ENCODE measurements at places on chromosomes 2 and 18.

- no peak for DNase-seq
These were observed 10.5 kb downstream of the EVX2 start for GRCh38 chr2:176072951-176073904.

DNA sequence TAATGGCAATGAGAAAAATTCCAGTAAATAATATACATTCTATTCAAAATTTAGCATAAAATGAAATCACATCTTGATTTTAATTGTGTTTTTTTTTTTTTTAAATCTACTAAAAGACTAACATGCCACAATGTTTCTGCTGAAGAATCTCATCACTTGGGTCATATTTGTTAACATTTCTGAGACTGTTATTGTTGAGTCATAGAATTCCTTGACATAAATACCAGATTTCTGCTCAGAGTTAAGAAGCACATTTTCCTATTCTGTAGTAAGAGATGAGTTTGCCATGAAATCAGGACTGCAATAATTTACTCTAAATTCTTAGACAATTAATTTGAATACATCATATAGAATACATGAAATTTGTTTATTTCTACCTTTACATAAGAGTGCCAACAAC, 154.9 kb upstream of the KYNU start:
- DNase-seq = no peak

- no peak for DNase-seq
These were observed 75.3 kb upstream of the CHN1 start for GRCh38 chr2:175080479-175080878.

DNA sequence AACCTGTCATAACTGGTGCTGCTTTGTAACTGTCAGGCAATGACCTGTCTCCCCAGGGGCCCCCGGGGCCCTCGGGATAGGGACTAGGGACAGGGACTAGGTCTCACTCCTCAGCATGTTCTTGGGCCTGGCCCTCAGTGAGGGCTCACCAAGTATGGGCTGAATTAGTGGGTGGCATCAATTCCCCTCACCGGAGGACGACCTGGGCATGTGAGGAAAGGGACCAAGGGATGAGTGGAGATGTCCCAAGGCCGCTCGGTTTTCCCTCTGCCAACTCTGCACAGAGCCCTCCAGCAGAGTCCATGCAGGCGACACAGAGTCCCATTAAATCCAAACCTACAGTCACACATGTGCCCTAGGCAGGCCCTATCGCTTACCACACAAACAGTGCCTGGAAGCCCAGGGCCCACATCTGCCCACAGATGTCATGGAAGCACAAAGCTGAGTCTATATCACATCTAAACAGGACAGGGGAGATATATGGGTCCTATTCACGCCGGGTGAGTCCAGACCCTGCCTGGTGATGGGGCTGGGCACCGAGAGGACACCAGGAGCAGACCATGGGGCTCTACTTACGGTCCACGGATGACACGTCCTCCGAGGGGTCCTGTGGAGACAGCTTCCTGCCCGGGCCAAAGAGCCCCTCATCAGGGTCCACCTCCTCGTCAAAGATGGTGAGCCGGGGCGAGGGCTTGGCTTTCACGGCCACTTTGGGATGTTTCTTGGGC, 26.6 kb downstream of the HS1BP3 start:
- no peak for DNase-seq

GRCh38 chr2:61180686-61181085, 18.7 kb downstream of the C2orf74 start:
- no peak for DNase-seq

GRCh38 chr2:234308813-234309195, 188.1 kb downstream of the ARL4C start:
- peak; percentile 97 for DNase-seq

- no peak for DNase-seq
These were observed 56.7 kb upstream of the DSC1 start for GRCh38 chr18:31219395-31219794.

GRCh38 chr18:44922968-44923367, 242.3 kb downstream of the SETBP1 start:
- no peak for DNase-seq

- no peak for DNase-seq
These were observed 84.5 kb downstream of the ADD2 start for GRCh38 chr2:70683455-70683854.

DNA sequence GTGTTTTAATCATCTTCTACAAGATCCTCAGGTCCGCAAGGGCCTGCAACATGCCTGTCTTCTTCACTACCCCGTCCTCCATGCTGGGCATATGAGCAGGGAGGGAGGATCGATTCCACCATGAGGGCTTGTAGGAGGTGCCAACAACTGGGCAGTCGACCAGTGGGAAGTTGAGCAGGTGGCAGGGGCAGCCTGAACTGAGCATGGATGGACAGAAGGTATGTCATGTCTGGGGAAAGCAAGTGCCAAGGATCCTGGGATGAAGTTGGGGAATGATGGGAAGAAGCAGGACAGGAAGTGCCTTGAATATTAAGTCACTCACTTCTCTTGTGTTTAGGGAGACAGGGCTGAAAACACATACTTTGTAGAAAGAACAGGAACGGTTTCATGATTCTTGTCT, 44.7 kb downstream of the CTIF start:
- DNase-seq = no peak

GRCh38 chr2:31831585-31831984, 179.2 kb downstream of the MEMO1 start:
- DNase-seq = no peak

GRCh38 chr2:114192362-114192761, 250.1 kb upstream of the DPP10 start:
- DNase-seq = no peak

GRCh38 chr2:10529611-10530010, 81.5 kb upstream of the ODC1 start:
- DNase-seq = no peak

- DNase-seq = no peak
These were observed 122.4 kb upstream of the SLC1A4 start for GRCh38 chr2:64866797-64867196.

GRCh38 chr2:30464544-30465170, 17.6 kb downstream of the LCLAT1 start:
- no peak for DNase-seq

DNA sequence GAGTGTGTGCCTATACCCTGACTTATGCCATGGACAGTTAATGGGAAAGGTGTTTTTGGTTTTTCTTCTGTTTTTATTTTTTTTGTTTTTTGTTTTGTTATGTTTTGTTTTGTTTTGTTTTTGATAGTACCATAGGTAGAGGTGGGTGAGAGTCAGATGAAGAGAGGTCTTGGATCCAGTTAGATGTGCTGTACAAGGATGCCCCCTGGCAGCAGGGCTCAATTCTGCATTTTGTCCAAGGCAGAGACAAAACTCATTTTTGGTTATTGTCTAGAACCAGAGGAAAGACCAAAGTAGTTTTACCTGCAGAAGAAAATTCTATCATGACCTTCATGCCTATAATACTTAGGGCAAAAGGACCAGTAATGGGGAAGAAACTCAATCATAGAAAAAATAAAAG, 48.5 kb downstream of the SLC5A7 start:
- no peak for DNase-seq

GRCh38 chr2:39701137-39701536, 35.4 kb downstream of the TMEM178A start:
- no peak for DNase-seq

GRCh38 chr18:62066102-62066818, 120.6 kb downstream of the PIGN start:
- peak; percentile 3 for DNase-seq

- DNase-seq = no peak
These were observed 147.2 kb downstream of the TMEFF2 start for GRCh38 chr2:192047315-192048107.

GRCh38 chr2:29596584-29596983, 324.8 kb downstream of the ALK start:
- DNase-seq = no peak

GRCh38 chr2:7618031-7618430, 700.8 kb downstream of the RNF144A start:
- DNase-seq = no peak

GRCh38 chr2:220556658-220557057, 929.2 kb downstream of the SLC4A3 start:
- no peak for DNase-seq

DNA sequence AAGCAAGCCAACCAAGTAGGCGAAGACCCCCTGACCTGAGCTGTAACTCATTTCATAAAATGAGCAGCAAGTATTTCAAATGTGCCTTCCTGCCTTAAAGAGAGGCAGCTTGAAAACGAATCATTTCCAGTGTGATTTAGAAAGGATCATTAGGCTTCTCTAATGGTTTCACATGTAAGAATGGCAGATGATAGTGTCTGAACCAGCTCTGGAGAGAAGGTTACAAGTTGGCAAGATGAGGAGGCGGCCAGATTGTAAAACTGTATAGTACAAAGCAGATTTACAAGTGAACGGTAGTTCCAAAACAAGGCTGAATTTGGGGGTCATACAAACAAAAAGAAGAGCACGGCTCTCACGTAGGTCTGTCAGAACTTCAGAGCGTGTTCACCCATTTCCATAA, 132.4 kb downstream of the ZNF516 start:
- no peak for DNase-seq

GRCh38 chr2:208511016-208511415, 104.4 kb downstream of the PTH2R start:
- DNase-seq = no peak

GRCh38 chr2:190879474-190880377, 895 bp upstream of the GLS start:
- no peak for DNase-seq

GRCh38 chr18:57343833-57344232, 8.5 kb upstream of the ST8SIA3 start:
- DNase-seq = no peak

DNA sequence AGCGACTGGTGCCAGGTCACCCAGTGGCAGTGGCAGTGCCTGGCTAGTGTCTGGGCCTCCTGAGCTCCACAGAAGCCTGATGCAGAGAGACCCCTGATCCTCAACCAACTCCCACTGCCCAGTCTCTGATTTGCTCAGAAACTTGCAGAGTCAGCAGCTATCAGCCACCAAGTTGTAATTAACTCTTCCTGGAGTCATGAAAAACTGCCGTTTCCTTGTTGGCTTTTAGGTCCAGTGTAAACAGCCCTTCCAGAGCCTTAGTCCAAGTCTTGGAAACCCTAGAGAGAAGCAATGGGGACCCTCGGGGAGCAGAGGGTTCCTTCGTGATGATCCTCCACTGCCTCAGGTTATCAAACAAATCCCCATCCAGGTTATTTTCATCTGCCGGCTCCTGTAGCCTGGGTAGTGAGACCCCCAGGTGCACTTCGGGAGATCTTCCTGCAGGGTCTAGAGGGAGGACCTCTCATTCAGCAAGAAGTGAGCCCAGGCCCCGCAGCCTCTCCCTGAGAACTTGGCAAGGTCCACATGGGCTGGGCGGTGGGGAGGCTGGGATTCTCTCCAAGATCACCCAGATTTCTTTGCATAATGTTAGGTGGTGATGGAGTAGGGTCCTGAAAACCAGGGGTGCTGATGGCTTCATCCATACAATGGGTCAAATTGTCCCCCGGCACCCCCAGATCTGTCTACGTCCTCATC, 137.7 kb upstream of the HDAC4 start:
- DNase-seq = no peak

- DNase-seq = no peak
These were observed 16.1 kb downstream of the ST3GAL5 start for GRCh38 chr2:85872536-85873161.

GRCh38 chr2:80531319-80531718, 226.8 kb upstream of the LRRTM1 start:
- no peak for DNase-seq

GRCh38 chr2:160715428-160715827, 221.8 kb upstream of the RBMS1 start:
- DNase-seq = no peak

DNA sequence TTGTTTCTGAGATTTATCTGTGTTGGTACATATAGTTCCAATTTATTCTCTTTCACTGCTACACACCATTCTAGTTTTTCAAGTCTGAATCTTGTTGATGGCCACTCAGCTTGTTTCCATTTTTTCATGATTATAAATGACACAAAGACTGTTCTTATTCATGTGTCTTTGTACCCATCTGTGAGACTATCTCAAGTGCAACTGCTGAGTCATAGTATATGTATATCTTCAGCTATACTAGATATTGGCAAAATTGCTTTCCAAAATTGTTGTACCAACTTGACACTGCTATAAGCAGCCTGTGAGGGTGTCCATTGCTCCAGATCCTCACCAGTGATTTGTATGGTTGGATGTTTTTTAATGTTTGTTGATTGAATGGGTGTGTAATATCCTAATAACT, 37.2 kb upstream of the RTN4 start:
- DNase-seq = no peak

- peak; percentile 34 for DNase-seq
These were observed 24.0 kb downstream of the RTN4 start for GRCh38 chr2:55026202-55026601.

- no peak for DNase-seq
These were observed 313.8 kb downstream of the LNPK start for GRCh38 chr2:175688243-175688642.

GRCh38 chr18:54983041-54983686, 23.9 kb upstream of the CCDC68 start:
- peak; percentile 33 for DNase-seq

DNA sequence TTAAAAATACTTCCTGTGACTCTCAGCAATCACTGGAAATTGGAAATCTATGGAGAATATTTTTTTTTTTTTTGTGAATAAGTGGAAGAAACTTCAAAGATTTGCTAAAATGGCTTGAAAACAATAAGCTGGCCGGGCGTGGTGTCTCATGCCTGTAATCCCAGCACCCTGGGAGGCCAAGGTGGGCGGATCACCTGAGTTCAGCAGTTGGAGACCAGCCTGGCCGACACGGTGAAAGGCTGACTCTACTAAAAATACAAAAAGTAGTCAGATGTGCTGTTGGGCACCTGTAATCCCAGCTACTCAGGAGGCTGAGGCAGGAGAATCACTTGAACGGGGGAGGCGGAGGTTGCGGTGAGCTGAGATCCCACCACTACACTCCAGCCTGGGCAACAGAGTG, 155.5 kb upstream of the CAVIN2 start:
- no peak for DNase-seq

DNA sequence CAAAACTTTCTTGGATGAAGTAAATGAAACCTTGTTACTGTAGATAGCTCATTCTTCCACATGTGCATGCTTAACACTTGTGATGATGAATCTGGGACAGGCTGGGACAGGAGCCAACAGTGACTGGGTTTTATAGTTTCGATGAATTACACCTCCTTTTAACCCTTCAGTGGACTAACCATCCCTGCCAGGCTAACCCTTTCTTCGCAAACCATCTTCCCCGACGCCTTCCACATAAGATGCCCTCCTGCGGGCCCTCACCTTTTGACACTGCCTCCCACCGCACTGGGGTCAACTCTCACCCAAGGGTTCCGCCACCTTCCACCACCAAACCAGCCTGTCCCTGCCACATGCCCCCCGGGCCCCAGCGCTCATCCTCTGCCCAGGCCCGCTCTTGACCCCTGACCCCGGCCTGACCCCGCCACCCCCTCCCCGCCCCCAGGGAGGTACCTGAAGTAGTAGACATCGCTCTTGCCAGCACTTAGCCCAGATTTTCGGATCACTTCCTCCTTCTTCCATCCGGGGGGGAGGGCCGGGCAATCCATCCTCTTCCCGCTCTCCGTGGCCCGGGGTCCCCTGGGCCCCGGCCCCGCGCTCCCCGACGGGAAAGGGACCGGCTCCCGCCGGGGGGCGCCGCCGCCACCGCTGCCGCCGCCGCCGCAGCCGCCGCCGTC, 764 bp downstream of the MBD2 start:
- DNase-seq = peak; percentile 64
